ENCODE measurements at places on chromosomes 7 and 10.

DNA sequence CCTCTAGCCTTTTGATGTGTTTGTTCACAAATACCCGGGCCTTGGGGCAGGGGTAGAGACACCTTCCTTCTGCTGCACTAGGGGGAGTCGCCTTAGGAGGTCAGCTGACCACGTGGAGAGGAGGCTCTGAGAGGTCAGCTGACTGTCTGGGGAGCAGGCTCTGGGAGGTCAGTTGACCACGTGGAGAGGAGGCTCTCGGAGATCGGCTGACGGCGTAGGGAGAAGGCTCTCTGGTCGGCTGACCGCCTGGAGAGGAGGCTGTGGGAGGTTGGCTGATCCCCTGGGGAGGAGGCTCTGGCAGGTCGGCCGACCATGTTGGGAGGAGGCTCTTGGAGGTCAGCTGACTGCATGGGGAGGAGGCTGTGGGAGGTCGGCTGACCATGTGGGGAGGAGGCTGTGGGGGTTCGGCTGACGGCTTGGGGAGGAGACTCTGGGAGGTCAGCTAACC, 59.6 kb upstream of the LYZL1 start:
- no peaks in the 10 kb centered on the region for H3K36me3 ChIP-seq
- H3K27ac ChIP-seq, result no peak overlapping the region
- H3K4me1 ChIP-seq, result no peaks in the 10 kb centered on the region
- no peak overlapping the region for H3K4me3 ChIP-seq

GRCh38 chr7:90764848-90765570, 168.9 kb downstream of the CDK14 start:
- no peak overlapping the region for H3K27ac ChIP-seq
- no peaks in the 10 kb centered on the region for H3K36me3 ChIP-seq
- no peak overlapping the region for H3K4me3 ChIP-seq

DNA sequence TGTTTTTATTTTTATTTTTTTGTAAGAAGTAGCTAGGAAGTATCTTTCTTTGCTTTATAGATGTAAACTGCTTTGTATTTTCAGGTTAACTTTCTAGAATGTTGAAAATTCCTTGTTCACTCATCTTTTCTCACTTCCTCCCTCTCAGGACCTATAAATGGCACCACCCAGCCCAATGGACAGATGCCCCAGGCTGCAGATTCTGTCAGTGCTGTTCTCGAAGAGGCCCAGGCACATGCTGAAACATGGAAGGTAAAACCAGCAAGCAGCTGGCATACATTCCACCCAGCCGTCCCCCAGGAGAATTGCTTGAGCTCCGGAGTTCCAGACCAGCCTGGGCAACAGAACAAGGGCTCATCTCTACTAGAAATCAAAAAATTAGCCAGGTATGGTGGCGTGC, 47.1 kb upstream of the PDSS1 start:
- no peaks in the 10 kb centered on the region for H3K27me3 ChIP-seq
- no peak for DNase-seq
- H3K27ac ChIP-seq, result no peak overlapping the region
- no peak overlapping the region for H3K4me3 ChIP-seq
- no peaks in the 10 kb centered on the region for H3K36me3 ChIP-seq

- peaks cover 12% of the 10 kb centered on the region for H3K4me1 ChIP-seq
- H3K27me3 ChIP-seq, result no peaks in the 10 kb centered on the region
- H3K27ac ChIP-seq, result peak overlapping the region; percentile 53
Measured at GRCh38 chr7:30027740-30028215, 434 bp upstream of the PLEKHA8 start.

GRCh38 chr7:130486114-130486953, 5.6 kb upstream of the MEST start:
- H3K4me1 ChIP-seq, result peaks cover 4% of the 10 kb centered on the region
- H3K4me3 ChIP-seq, result no peak overlapping the region
- no peaks in the 10 kb centered on the region for H3K27me3 ChIP-seq
- no peak for DNase-seq
- no peaks in the 10 kb centered on the region for H3K36me3 ChIP-seq
- H3K27ac ChIP-seq, result no peak overlapping the region

- no peaks in the 10 kb centered on the region for H3K4me1 ChIP-seq
- no peak overlapping the region for H3K4me3 ChIP-seq
- DNase-seq, result peak; percentile 7
- H3K27me3 ChIP-seq, result no peaks in the 10 kb centered on the region
Measured at GRCh38 chr10:129853562-129853903, 110.5 kb downstream of the EBF3 start.

DNA sequence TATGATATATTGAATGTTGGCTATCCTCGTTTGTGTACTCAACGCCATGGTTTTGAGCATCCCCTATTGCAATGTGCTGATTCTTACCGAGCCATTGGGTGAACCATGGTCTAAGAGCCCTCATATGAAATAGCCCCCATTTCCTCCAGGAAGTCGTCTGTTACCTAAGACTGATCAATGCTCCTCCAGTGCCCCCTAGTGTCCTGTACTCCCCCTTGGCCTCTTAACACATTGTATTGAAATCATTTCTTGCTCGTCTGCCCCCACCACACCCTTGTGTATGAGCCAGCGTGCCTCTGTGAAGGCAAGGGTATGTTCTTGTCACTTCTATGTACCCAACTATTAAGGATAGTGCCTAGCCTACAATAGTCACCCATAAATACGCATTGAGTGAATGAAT, 11.2 kb upstream of the SLC35B4 start:
- no peak overlapping the region for H3K27ac ChIP-seq
- H3K4me3 ChIP-seq, result no peak overlapping the region
- H3K4me1 ChIP-seq, result no peaks in the 10 kb centered on the region
- no peaks in the 10 kb centered on the region for H3K36me3 ChIP-seq
- no peaks in the 10 kb centered on the region for H3K27me3 ChIP-seq

- no peaks in the 10 kb centered on the region for H3K27me3 ChIP-seq
- H3K4me1 ChIP-seq, result no peaks in the 10 kb centered on the region
- peaks cover 7% of the 10 kb centered on the region for H3K36me3 ChIP-seq
- H3K4me3 ChIP-seq, result no peak overlapping the region
Measured at GRCh38 chr10:12186323-12186722, 9.4 kb downstream of the NUDT5 start.

DNA sequence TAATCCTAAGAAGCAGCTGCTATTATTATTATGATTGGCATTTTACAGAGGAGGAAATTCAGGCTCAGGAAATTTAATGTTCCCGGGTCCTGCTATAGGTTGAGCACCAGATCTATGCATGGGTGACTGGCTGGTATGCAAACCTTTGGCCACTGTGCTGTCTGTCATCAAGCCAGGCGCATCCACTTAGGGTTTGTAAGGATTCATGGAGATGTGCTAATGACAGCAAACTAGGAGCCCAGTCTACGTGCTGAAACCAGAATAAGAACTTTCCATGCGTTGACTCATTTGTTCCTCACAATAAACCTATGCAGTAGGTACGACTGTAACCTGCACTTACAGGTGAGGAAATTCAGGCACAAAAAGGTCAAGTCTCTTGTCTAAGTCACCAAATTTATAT, 64.5 kb upstream of the ZMIZ1 start:
- no peak overlapping the region for H3K4me3 ChIP-seq
- H3K36me3 ChIP-seq, result no peaks in the 10 kb centered on the region
- peaks cover 16% of the 10 kb centered on the region for H3K27me3 ChIP-seq
- H3K4me1 ChIP-seq, result no peaks in the 10 kb centered on the region

DNA sequence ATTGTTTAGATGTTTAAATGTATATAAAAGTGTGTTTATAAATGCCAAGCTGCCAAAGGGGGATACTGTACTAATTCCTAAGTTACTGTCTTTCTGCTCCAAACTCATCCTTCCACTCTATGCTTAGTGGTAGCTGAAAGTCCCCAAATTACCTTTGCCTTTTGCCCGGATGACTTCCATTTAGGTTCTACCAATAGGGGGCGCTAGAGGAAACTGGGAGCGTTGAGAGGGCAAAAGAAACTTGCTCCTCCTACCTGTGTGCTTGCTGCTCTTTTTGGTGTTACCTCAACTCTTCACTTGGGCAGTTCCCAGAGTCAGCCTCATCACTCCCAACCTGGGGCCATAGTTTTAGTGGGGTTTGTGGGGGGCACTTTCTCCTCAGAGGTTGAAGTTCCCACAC, 5.9 kb upstream of the OR2A25 start:
- H3K27ac ChIP-seq, result no peak overlapping the region
- no peaks in the 10 kb centered on the region for H3K4me1 ChIP-seq
- no peak overlapping the region for H3K4me3 ChIP-seq

- DNase-seq, result no peak
- H3K27me3 ChIP-seq, result no peaks in the 10 kb centered on the region
- H3K4me1 ChIP-seq, result no peaks in the 10 kb centered on the region
- no peak overlapping the region for H3K4me3 ChIP-seq
- H3K27ac ChIP-seq, result no peak overlapping the region
Measured at GRCh38 chr7:36338256-36338655, 51.4 kb upstream of the ANLN start.

- no peaks in the 10 kb centered on the region for H3K4me1 ChIP-seq
- H3K36me3 ChIP-seq, result no peaks in the 10 kb centered on the region
- H3K4me3 ChIP-seq, result no peak overlapping the region
- H3K27me3 ChIP-seq, result no peaks in the 10 kb centered on the region
- no peak for DNase-seq
- H3K27ac ChIP-seq, result no peak overlapping the region
Measured at GRCh38 chr10:104630731-104631130, 10.4 kb upstream of the SORCS3 start.

- no peaks in the 10 kb centered on the region for H3K4me1 ChIP-seq
- H3K4me3 ChIP-seq, result no peak overlapping the region
- H3K27ac ChIP-seq, result no peak overlapping the region
- no peak for DNase-seq
- H3K27me3 ChIP-seq, result no peaks in the 10 kb centered on the region
Measured at GRCh38 chr10:6269953-6270867, 67.5 kb downstream of the PFKFB3 start.

DNA sequence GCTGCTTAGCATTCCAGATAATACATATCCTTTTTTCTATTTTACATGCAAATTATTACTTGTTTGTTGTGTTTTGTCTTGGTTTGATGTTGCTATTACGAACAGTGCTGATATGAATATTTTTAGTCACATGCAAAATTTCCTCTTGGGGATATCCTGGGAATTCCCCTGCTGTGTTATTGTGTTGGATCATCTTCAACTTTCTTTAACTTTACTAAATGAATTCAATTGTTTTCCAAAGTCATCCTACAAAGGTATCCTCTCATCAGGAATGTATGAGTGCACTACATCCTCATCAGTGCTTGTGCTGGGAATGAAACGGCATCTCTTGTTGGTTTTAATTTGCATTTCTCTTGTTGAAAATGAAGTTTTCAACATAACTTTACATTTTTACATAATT, 87.1 kb downstream of the AASS start:
- no peaks in the 10 kb centered on the region for H3K36me3 ChIP-seq
- H3K27me3 ChIP-seq, result no peaks in the 10 kb centered on the region
- no peaks in the 10 kb centered on the region for H3K4me1 ChIP-seq
- H3K27ac ChIP-seq, result no peak overlapping the region
- DNase-seq, result no peak
- H3K4me3 ChIP-seq, result no peak overlapping the region

GRCh38 chr10:71807557-71808510, 34.5 kb upstream of the VSIR start:
- no peaks in the 10 kb centered on the region for H3K36me3 ChIP-seq
- no peak overlapping the region for H3K4me3 ChIP-seq
- peaks cover 10% of the 10 kb centered on the region for H3K27me3 ChIP-seq

DNA sequence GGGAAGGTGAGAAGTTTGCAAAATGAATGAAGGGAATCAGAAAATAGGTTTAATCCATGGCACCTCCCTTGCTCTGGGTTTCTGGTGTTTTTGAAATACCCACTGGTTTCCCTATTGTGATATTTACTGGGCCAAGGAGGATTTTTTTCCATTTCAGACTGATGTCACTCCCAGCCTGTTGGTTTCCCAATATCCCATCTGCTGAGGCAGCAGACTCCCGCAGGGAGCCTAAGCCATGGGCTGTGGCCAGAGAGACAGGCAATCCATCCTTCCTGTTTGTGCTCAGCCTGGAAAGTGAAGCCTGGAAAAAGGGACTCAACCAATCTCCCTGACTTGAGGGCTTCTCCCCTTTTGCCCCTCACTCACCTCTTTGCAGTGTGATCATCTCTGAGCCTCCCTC, 22.8 kb downstream of the FAM107B start:
- H3K27ac ChIP-seq, result peak overlapping the region; percentile 5
- H3K4me1 ChIP-seq, result peaks cover 8% of the 10 kb centered on the region
- H3K4me3 ChIP-seq, result no peak overlapping the region
- no peaks in the 10 kb centered on the region for H3K27me3 ChIP-seq
- no peaks in the 10 kb centered on the region for H3K36me3 ChIP-seq

GRCh38 chr7:89085580-89085979, 290.0 kb upstream of the TEX47 start:
- no peak for DNase-seq
- no peaks in the 10 kb centered on the region for H3K27me3 ChIP-seq
- H3K4me1 ChIP-seq, result no peaks in the 10 kb centered on the region
- H3K27ac ChIP-seq, result no peak overlapping the region

- H3K4me1 ChIP-seq, result no peaks in the 10 kb centered on the region
- no peak overlapping the region for H3K4me3 ChIP-seq
- H3K27ac ChIP-seq, result no peak overlapping the region
- no peaks in the 10 kb centered on the region for H3K36me3 ChIP-seq
- H3K27me3 ChIP-seq, result no peaks in the 10 kb centered on the region
Measured at GRCh38 chr7:89001306-89001705, 205.8 kb upstream of the TEX47 start.

GRCh38 chr10:3570855-3571266, 214.1 kb downstream of the KLF6 start:
- no peaks in the 10 kb centered on the region for H3K36me3 ChIP-seq
- H3K4me1 ChIP-seq, result no peaks in the 10 kb centered on the region
- DNase-seq, result peak; percentile 11
- H3K27me3 ChIP-seq, result no peaks in the 10 kb centered on the region
- no peak overlapping the region for H3K27ac ChIP-seq

GRCh38 chr10:86110156-86110786, 256.3 kb downstream of the GRID1 start:
- no peaks in the 10 kb centered on the region for H3K4me1 ChIP-seq
- H3K4me3 ChIP-seq, result no peak overlapping the region
- H3K27me3 ChIP-seq, result no peaks in the 10 kb centered on the region
- no peak for DNase-seq
- no peaks in the 10 kb centered on the region for H3K36me3 ChIP-seq

- no peaks in the 10 kb centered on the region for H3K36me3 ChIP-seq
- H3K4me3 ChIP-seq, result no peak overlapping the region
- H3K4me1 ChIP-seq, result no peaks in the 10 kb centered on the region
Measured at GRCh38 chr7:128349466-128349825, 5.7 kb upstream of the RBM28 start.

DNA sequence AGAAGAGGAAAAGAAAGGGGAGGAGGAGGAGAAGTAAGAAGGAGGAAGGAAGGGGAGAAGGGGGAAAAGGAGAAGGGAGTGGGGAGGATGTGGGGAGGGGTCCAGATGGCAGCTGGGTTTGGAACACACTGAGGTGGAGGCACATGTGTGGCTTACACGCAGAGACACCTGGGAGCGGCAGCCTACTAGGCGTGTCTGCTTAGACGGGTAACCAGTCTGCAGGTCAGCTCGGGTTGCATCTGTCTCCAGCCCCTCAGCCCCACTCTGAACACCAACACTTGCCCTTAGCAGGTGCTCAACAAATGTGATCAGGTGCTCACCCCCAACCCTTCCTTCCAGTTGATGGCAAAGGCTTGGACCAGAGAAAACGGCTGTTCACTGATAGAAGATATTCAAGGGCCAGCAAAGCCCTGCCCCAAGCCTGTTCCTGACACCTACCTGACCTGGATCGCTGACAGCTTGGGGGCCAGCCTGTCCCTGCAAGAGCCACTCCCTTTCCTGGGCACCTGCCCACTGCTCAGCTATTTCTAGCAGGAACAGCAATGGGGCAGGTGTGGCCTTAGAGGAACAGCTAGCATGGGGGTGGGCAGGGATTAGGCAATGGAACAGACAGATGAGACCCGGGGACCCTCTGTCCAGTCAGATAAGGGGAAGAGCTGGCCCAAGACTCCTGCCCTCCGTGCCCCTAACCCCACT, 70.5 kb downstream of the SH3PXD2A start:
- H3K4me1 ChIP-seq, result peaks cover 14% of the 10 kb centered on the region
- no peak for DNase-seq
- no peak overlapping the region for H3K4me3 ChIP-seq
- no peaks in the 10 kb centered on the region for H3K27me3 ChIP-seq
